Globus pallidus (tissue), 1 donor: ENCODE measurements at places on chromosomes 6 and 20.

DNA sequence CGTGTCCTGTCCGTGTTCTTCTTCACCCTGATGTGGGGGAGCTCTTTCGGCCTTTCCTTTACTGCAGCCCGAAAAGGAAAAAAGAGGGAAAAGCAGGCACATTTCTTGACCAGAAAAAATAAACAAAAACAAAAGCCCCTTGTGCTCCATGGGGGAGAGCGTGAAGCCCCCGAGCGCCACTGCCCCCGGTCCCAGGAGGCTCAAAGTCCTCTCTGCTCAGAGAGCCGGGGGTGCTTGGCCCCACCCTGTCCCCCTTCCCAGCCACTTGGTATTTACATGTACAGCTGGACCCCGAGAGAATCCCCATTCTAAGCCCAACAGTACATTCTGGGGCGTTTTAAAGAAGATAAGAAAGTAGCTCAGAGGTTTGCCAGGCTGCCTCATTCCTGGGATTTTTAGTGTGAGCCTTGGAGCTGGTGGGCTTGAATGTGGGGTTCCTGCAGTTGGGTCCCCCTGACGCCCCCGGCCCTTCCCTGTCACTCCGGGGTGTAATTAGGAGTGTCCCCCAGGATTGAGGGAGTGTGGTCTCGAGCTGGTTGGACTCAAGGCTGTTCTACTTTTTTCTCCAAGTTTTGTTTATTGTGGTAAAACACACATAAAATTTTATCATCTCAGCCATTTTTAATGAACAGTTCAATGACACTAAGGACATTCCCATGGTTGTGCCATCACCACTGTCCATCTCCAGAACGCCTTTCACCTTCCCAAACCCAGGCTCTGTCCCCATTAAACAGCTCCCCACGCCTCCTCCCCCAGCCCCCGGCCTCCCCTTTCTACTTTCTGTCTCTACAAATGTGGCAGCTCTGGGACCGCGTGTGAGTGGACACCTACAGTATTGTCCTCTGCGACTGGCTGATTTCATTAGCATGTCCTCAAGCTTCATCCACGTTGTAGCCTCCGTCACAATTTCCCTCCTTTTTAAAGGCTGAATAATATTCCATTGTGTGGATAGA is 55.7 kb upstream of the BHLHE23 start:
- no peak for DNase-seq

- DNase-seq = no peak
Observed at GRCh38 chr20:51386586-51386985, 155.9 kb downstream of the NFATC2 start.

DNA sequence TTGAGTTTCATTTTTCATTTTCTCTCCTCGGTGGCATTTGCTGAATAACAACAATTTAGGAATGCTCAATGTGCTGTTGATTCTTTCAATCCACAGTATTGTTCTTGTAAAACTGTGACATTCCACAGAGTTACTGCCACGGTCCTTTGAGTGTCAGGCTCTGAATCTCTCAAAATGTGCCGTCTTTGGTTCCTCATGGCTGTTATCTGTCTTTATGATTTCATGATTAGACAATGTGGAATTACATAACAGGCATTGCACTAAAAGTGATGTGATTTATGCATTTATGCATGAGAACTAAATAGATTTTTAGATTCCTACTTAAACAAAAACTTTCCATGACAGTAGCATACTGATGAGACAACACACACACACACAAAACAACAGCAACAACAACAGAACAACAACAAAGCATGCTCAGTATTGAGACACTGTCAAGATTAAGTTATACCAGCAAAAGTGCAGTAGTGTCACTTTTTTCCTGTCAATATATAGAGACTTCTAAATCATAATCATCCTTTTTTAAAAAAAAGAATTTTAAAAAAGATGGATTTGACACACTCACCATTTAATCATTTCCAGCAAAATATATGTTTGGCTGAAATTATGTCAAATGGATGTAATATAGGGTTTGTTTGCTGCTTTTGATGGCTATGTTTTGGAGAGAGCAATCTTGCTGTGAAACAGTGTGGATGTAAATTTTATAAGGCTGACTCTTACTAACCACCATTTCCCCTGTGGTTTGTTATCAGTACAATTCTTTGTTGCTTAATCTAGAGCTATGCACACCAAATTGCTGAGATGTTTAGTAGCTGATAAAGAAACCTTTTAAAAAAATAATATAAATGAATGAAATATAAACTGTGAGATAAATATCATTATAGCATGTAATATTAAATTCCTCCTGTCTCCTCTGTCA is 88.1 kb downstream of the SNAP25 start:
- no peak for DNase-seq

GRCh38 chr6:165876588-165876987 is 213.5 kb upstream of the PDE10A start:
- no peak for DNase-seq

GRCh38 chr20:16608277-16608650 is 35.0 kb upstream of the KIF16B start:
- DNase-seq = no peak

GRCh38 chr6:158226655-158227512 is 58.7 kb downstream of the GTF2H5 start:
- no peak for DNase-seq

- DNase-seq = no peak
Observed at GRCh38 chr6:132648828-132649227, 10.2 kb downstream of the TAAR1 start.

GRCh38 chr6:11919771-11920440 is 92.2 kb upstream of the HIVEP1 start:
- no peak for DNase-seq

DNA sequence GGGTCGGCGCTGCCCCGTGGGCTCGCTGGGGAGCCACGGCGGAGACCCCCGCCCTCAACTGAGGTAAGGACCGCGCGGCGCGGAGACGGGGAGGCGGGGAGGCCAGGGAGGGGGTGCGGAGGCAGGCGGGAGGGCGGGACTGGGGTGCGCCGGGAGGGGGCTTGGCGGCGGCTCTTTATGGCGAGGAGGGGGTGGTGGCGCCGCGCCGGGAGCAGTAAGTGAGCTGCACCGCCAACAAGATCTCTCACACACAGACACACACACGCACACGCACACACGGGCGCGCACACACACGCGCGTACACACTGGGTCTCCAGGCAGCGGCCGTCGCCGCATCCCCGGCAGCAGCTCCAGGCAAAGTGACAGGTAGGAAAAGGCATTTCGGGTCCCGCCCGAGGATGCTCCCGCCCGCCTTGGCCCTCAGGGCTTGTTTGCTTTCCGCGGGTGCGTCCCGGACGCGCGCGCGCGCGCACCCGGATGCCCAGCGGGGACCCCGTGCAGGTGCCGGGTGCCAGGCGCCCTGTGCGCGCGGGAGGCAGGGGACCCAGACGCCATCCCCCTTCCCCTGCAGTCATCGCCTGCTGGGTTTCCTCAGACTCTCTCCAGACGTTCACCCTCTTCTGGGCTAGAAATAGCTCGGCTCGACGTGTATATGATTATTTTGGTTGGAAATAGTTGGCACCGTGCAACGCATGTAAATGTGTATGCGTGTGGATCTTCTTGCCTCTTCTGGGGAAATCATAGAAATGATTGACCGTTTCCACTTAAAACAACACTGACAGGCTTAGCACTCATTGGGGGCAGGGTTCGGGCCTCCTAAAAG is at the start of gene PLCB4:
TSS of gene PLCB4 (plus strand) at position 247 of the 823 bp plus-strand sequence. CDS start 238,728 bp downstream, outside the sequence.
- peak; percentile 7 for DNase-seq

- no peak for DNase-seq
Observed at GRCh38 chr6:13328875-13329183, 492 bp upstream of the TBC1D7 start.

DNA sequence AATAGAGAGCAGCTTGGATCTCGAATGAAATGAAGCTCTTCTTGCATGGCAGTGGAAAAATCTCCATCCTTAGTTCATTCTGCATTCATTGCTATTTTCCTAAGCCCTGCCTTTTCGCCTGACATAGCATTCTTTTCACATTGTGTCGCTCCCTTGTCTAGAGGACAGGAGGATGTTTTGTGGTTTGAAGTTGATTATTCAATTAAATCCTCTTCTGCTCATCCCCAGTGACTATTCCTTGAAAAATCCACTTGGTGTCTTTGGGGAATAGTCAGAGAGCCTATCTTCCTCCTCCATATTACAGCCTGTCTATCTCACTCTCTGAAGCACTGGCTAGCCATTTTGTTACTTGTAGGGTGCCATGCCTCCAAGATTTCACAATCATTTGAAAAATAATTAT is 161.2 kb downstream of the KLHL32 start:
- DNase-seq = no peak

GRCh38 chr20:49747707-49748524 is 34.2 kb upstream of the B4GALT5 start:
- DNase-seq = peak; percentile 60

DNA sequence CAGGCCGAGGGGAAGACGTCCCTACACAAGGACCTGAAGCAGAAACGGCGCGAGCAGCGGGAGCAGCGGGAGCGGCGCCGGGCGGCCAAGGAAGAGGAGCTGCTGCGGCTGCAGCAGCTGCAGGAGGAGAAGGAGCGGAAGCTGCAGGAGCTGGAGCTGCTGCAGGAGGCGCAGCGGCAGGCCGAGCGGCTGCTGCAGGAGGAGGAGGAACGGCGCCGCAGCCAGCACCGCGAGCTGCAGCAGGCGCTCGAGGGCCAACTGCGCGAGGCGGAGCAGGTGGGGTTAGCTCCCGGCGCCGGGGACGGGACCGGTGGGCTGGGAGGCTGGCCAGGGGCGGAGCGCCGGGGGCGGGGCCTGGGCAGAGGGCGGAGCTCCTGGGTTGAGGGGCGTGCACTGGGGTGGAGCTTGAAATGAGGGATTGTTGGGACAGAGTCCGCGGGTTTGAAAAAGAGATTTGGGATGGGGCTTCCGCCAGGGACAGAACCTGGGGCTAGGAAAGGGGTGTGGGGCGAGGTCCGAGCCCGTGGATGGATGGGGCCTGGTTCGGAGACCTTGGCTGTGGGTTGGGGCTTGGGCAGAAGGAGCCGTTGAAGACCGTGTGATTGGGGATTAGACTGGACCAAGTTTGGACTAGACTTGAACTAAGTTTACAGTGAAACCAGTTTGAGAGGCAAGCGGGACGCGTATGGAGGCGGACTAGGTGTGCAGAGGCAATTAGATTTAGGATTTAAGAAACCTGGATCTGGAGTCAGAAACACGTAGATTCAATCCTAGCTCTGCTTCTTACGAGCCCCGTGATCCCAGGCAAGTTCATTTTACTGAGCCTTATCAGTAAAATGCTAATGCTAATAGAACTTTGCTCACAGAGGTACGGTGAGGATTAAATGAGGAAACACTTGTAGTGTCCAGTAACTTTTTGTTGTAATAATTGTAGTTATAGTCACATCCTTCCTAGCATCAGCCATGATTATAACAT is 20.9 kb downstream of the DEF6 start:
- peak; percentile 66 for DNase-seq

- no peak for DNase-seq
Observed at GRCh38 chr6:127300411-127300810, 33.7 kb downstream of the RNF146 start.

GRCh38 chr20:43541214-43541613 is 17.6 kb upstream of the SGK2 start:
- DNase-seq = no peak

- DNase-seq = no peak
Observed at GRCh38 chr6:122997541-122998150, 1.6 kb downstream of the CLVS2 start.

GRCh38 chr6:144075187-144075586 is 20.2 kb downstream of the SF3B5 start:
- DNase-seq = no peak

DNA sequence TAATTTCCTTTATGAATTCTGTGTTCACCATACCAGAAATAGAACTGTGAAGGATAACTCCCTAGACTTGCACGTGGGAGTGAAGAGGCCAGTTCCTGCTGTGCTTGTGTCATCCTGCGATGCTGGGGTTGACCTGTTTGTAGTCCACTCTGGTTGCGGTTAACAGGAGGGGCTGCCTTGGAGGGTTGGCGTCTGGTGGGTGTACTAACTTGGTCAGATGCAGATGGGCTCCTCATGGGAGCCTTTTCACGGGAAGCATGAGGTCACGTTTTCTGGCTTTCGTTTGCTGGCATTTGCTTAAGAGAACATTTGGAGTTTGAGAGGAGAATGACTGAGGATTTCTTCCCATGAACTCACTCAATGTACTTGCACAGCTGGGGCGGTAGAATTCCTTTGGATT is 41.2 kb downstream of the IGF2R start:
- no peak for DNase-seq

DNA sequence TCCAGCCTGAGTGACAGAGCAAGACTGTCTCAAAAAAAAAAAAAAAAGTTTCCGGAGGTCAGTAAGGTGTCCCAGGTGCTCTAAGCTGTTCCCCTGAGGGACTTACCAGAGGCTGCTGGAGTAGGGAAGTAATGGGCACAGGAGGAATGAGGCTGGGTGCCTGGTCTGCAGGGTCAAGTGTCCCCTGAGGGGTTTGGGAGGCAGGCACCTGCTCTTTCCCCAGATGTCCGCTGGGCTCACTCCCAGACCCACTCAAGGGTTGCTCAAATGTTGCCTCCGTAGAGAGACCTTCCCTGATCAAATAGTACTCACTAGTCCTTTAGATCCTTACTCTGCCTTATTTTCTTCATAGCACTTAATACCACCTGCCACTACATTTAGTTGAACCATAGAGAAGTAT is 5.4 kb upstream of the MAPK13 start:
- DNase-seq = no peak

DNA sequence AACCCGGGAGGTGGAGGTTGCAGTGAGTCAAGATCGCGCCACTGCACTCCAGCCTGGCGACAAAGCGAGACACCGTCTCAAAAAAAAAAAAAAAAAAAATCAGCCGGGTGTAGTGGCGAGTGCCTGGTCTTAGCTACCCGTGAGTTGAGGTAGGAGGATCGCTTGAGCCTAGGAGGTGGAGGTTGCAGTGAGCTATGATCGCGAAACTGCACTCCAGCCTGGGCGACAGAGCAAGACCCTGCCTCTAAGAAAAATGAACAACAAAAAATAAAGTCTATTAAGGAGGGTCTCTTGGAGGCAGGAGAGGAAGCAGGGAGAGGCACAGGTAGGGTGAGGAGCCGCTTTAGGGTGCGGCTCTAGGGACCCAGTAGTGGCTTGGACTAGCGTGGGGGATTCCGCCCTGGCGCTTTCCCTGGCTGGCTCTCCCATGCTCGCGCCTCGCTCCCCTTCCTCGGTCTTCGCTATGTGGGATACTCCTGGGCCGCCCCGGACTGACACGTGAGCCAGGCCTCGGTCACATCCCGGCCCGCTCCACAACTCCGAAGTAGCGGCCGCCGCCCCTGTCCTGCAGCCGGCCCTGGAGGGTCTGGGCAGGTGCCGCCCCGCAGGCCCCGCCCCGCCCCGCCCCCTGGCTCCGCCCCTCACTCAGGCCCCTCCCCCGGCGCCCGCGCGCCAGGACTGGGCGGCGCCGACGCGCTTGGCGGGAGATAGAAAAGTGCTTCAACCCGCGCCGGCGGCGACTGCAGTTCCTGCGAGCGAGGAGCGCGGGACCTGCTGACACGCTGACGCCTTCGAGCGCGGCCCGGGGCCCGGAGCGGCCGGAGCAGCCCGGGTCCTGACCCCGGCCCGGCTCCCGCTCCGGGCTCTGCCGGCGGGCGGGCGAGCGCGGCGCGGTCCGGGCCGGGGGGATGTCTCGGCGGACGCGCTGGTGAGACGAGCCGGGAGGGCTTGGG is at the start of gene MYBL2:
TSS of gene MYBL2 (plus strand) at position 739 of the 953 bp plus-strand sequence. CDS start at position 909, 170 bp downstream.
- DNase-seq = no peak

DNA sequence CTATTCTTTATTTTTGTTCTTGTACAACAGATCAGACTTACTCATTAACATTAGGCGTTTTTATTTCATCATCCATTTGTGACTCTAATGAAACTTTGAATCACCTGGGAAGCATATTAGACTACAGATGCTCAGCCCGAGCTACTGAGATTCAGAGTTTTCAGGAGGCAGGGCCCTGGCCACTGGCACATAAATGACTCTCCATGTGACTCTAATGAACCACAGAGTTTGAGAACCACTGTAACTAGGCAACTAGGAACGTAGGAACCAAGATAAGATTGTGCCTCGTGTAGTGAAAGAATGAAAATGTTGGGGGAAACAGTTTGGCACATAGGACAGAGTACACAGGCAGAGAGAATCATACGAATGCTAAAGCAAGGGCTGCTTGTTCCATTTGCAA is 405.9 kb upstream of the BTBD3 start:
- DNase-seq = no peak
